ENCODE measurements at places on chromosomes 7 and 10. TPM values are rescaled to one million over a fixed set of nuclear protein-coding genes. Genes with fewer than 3 reads are reported as not detected.

GRCh38 chr7:47475880-47476227, 106.1 kb downstream of the TNS3 start:
- H3K36me3 ChIP-seq, result peaks cover 16% of the 10 kb centered on the region
- H3K27ac ChIP-seq, result peak overlapping the region; percentile 4
- no peak for DNase-seq
- peaks cover 52% of the 10 kb centered on the region for H3K4me1 ChIP-seq

GRCh38 chr10:101130984-101131961, at the start of gene TLX1:
Gene TLX1 (plus strand): TSS chr10:101131300. CDS start chr10:101131542, 242 bp downstream.
- H3K4me1 ChIP-seq, result no peaks in the 10 kb centered on the region
- no peaks in the 10 kb centered on the region for H3K36me3 ChIP-seq
- peak within 1 kb of the TSS; percentile 65 for H3K4me3 ChIP-seq
- H3K27me3 ChIP-seq, result peaks cover 94% of the 10 kb centered on the region
- DNase-seq, result no peak

GRCh38 chr10:122271076-122271475, at the start of gene BTBD16:
Gene BTBD16 (plus strand): TSS chr10:122271296. CDS start chr10:122275082, 3,786 bp downstream.
- H3K4me1 ChIP-seq, result peaks cover 12% of the 10 kb centered on the region
- H3K27me3 ChIP-seq, result no peaks in the 10 kb centered on the region

DNA sequence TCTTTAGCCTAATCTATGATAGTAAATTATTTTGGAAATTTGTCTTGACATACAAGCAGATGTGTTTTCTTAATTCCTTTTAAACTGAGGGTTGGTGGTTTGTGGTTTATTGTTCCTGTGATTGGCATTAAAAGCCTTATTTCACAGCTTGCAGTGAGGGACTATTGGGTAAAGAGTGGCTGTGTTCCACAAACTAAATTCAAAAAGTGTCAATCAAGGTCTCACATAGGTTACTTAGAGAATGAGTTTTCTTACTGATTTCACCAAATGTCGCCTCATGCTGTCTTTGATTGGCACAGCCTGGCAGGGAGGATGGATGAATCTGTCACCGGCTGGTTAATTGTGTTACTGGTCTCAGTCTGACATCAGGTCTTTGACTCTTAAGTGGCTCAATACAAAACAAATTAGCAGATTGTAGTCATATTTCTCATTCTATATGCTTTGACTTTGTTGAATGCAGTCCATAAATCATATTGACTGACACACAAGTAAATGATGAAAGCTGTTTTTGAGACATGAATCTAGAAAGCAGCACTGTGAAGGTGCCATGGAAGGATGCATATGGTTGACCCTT, 66.8 kb upstream of the CYP26C1 start:
- no peak for DNase-seq
- no peak overlapping the region for H3K4me3 ChIP-seq
- no peaks in the 10 kb centered on the region for H3K36me3 ChIP-seq

Gene FAM25A
- total RNA-seq, result not detected

DNA sequence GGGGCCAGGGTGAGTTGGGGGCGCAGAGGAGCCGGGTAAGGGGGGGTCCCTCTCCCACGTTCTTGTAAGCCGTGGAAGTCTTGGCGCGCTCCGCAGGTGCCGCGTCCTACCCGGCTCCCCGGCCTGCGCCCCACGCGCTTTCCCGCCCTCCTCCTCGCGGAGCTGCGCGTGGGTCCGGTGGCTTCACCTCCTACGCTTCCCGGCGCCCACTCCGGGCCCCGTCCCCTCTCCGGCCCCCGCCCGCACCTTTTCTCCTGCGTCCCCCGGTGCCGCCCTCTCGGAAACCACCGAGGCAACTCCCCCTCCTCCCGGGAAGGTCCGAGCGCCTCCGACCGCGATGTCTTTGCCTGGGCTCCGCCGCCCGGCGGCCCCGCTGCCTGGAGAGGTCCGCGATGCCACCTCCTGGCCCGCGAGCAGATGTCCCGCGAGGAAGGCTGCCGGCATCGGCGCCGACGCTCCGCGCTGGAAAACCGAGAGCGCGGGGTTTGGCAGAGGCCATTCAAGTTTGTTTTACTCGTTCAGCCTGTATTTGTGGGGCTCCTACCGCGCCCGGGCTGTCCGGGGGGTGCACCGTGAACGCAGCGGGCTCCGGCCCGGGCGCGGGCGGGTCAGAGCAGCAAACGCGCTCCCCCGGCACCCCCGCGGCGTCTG, 2.4 kb upstream of the NKX6-2 start:
- no peak overlapping the region for H3K4me3 ChIP-seq
- peaks cover 41% of the 10 kb centered on the region for H3K27me3 ChIP-seq
- no peaks in the 10 kb centered on the region for H3K36me3 ChIP-seq
- H3K27ac ChIP-seq, result no peak overlapping the region

Data from type B pancreatic cell (in vitro differentiated cells).